Stimulated activated CD4-positive, alpha-beta T cell treated with anti-CD3 and anti-CD28 coated beads, TNF-alpha, amount 100 ng/mL, for 1 hour (primary cell): ENCODE measurements at places on chromosomes 5 and 9.

GRCh38 chr5:89351975-89352374 is 469.0 kb upstream of the MEF2C start:
- no peak for DNase-seq

DNA sequence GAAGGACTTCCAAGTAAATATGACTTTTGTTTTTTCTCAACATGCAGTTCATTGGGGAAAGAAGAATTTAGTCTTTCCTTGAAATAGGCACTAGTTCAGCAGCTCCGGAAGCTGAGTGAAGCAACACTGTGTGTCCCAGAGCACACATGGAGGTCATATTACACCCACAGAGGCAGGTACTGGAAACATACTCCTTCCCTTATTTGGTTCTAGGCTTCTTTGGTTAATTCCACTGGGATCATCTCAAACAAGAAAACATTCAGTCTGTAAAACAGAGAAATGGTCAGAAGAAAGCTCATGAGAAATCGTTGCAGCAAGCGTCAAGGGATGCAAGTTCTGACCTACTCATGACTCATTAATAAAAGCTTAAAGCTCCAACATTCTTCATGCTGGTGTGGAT is 175.1 kb upstream of the PCSK5 start:
- no peak for DNase-seq

GRCh38 chr5:67094476-67095300 is 101.9 kb downstream of the CD180 start:
- DNase-seq = no peak

GRCh38 chr9:19431361-19432171 is 22.8 kb downstream of the ACER2 start:
- DNase-seq = no peak

DNA sequence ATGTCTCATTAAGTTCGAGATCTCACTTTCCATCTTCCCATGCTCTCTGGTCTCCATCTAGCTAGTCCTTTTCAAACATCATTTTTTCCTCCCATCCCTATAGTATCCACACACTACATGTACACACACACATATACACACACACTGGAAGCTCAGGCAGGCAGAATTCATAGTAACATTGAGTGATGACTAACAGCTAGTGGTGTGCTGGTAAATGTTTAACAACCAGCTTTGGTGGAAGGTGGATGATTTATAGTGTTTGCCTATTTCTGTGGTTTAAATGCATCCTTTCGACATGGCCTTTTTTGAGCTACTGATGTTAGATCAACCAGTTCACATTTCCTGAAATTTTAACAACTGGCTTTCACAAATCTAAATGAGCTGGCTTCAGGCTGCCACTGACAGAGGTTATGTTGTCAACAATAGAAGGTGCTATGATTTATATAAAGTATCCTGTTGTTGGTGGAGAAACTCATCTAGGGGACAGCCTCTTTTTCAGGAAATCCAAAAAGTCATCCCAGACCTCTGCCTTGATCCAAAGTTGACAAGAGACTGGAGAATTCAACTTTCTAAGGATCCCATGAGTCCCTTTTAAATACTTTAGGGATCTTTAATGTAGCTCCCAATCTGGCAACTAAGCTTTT is 117.8 kb downstream of the CCDC192 start:
- no peak for DNase-seq

DNA sequence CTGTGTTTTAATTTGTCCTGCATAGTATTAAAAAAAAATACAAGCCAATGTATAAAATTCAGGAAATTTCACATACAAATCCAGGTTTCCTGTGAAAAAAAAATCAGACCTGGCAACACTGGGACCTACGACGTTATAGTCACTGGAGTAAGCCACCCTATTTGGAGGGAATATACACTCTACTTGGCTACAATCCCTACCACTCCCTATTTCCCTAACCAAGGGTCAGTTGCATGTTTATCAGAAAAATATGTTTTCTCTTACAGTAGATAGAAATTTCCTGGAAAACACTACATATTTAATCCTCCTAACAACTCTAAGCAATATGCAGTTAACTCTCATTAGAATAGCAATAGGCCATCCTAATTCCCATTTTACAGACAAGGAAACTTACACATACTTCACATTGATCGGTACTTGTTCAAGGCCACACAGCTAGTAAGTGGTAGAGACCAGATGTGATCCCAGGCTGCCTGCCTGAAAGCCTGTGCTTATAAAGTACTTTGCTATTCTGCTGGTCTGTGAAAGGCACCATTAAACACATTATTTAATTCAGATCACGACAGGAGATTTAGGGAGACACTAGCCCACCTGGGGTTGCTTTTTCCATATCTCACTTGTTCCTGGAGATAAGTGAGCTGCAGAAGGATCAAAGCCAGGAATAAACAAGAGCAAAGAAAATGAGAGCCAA is 70.8 kb downstream of the MFAP3 start:
- DNase-seq = no peak

DNA sequence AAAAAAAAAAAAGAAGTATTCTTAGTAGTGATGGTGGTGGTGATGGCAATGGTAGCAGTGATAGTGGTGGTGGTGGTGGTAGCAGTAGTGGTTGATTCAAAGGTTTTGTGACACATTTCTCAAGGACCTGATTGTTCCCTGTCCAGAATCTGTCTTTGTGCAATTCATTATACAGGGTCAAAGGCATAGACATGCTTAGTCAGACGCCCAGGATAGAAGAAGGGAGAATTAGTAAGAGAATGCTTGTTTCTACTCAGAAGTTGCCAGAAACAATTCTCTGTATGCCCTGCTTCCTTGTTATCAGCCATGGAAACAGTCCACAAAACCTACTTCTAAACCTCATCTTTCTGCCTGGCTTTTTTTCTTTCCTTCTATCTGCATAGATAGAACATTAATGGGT is 89.4 kb downstream of the SLC44A1 start:
- DNase-seq = no peak

- no peak for DNase-seq
Measured at GRCh38 chr9:123099042-123099441, 65.6 kb downstream of the GPR21 start.

GRCh38 chr9:79630521-79631403 is 59.0 kb downstream of the TLE4 start:
- DNase-seq = no peak

DNA sequence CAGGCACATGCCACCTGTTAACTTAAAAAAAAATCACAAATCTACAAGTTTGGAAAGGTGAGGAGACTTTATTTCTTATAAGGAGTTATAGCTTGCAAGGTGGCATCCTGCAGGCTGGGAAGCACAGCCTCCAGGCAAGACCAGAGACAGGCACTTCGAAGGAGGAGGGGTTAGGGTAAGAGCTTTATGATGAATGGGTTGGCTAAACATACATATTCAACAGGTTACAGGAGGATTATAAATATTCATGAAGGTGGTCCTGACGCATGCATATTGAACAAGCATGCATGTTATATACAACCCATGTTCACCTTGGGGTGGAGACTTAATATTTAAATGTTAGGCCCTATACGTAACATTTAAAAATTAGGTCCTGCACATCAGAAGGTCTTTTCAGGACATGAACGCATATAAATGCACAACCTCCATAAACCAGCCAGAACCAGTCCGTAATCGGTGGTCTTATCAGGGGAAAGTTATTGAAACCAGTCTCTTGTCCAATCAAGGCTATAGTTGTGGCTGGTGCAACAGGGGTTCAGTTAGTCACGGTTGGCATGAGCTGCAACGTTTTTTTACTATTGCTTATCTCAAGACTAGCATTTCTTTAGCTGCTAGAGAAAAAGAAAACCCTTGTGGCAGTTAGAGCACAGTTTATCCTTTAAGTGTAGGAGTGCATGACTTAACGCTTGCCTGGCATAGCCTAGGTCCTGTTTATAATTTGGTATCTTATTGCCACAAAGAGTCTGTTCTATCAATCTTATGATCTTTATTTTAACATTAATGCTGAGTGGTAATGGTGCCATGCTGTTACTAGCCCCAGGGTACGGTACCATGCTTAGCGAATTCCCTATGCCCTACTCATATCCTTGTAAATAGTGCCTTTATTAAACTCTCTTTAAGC is 72.7 kb downstream of the C9orf57 start:
- no peak for DNase-seq

GRCh38 chr9:79598562-79599345 is 27.0 kb downstream of the TLE4 start:
- no peak for DNase-seq

DNA sequence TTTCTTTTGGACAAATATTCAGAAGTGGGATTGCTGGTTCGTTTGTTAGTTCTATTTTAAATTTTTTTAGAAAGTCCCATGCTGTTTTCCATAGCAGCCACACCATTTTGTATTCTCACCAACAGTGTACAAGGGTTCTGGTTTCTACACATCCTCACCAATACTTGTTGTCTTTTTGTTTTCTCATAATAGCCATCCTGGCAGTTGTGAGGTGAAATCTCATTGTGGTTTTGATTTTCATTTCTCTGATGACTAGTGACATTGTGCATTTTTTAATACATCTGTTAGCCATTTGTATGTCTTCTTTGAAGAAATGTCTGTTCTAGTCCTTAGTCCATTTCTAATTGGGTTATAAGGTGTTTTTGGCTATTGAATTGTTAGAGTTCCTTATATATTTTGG is 214.3 kb downstream of the ARRDC3 start:
- DNase-seq = no peak

DNA sequence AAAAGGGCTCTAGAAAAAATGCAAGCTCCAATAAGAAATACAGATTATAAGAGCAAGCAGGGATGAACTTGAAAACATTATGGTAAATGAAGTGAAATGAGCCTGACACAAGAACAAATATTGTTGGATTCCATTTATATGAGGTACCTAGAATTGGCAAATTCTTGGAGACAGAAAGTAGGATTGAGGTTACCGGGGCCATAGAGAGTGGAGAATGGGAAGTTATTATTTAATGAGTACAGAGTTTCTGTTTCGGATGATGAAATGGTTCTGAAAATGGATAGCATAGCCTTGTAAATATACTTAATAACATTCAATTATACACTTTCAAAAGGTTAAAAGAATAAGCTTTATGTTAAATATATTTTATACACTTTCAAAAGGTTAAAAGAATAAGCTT is 75.6 kb upstream of the SLC12A2 start:
- DNase-seq = no peak

DNA sequence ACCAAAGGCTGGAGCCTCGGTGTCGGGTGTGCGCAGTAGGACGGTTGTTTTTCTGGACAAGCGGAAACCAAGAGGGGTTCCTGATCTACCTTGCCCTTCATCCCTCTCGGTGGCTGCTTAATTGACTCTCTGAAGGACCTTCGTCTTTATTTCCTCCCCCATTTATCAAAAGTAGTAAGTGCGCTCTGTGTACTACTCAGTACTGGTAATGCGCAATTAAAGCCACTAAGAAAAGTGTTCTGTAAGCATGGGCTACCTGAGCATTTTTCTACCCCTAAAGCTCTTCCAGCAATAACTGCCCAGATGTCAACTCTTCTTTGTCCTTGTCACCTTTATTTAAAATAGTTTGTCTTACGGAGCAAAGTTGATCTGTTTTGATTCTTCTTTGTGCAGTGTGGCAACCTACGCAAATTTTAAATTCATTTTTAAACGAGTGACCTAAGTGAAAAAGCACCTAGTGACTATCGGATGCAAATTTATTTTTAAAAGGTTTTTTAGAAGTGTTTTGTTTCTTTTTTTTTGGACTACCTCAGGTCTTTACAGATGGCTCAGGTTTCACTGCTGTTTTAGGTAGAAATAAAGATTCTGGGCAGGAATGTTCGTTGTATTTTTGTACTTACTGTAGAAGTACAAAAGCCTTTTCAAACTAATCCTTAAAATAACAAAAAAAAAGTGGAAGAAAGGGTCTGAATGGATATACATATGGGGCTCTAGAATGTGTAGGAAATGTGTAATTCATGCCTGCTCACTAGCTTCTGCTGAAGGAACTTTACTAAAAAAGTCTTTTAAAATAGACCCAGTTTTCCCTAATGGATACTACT is 2.0 kb downstream of the JMY start:
- no peak for DNase-seq

GRCh38 chr5:82244151-82244550 is 34.0 kb downstream of the RPS23 start:
- no peak for DNase-seq
